ENCODE measurements at places on chromosomes 5 and 9.
A peak's percentile ranks its signal among the peaks of the same experiment; 100 is the strongest.

DNA sequence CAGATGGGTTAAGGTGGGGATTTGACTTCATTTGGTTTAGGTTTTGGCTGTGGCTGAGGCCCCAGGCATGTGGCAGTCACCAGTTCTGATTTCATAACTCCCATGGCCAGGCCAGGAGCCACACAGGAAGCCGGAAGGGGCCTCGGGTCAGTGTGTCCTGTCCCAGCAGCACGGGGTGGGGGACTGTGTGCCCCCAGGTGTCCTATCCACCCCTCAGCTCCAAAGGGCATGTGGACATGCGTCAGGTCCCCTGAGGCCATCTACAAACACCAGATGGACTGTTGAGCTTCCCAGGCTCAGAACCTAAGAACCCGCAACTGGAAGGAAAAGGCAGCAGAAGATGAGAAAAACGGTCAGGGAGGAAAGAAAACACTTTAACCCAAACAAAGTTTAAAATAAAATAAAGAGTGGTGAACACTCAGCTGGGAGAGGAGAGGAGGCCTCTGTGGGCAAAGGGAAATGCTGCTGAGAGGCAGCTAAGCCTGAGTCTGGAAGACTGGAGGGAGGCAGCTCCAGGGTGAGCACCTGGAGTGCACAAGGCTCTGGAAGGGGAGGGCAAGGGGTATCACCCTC lies 260.8 kb downstream of the AUH start:
- peak; percentile 51 for DNase-seq

GRCh38 chr9:99814359-99814758 lies 7.3 kb upstream of the NR4A3 start:
- no peak for DNase-seq

GRCh38 chr9:130663258-130663976 lies 977 bp upstream of the PRDM12 start:
- no peak for DNase-seq

DNA sequence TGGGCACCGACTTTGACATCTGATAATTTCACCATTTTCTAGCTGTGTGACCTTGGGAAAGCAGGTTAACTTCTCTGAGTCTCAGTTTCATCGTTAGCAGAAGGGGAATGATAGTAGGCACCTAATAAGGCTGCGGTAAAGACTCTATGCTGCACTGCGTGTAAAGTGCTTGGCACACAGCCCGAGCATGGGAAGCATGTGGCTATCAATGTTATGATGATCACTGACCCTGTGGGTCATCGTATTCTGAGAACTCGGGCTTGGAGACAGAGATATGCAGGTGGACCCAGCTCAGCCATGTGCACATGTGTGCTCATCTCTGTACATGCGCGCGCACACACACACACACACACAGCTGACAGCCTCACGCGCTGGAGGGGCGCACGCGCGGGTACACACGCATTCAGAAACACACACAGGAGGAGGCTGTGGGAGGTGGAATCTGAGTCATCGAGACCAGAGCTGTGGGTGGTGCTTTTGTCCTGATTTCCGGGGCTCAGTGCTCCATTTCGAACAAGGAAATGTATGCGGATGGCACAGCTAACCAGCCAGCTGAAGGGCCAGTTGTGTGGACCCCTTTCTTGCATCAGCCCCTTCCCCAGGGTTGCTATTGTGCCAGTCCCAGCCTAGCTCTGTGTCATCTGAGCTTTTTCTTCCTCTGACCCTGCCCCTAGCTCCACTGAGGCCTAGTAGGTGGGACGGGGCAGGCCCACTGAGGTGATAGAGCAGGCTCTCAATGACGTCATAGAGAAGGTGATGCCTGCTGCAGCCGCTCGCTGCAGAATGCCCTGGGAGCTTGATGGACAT lies 11.1 kb upstream of the ARAP3 start:
- DNase-seq = no peak

GRCh38 chr9:7967851-7968250 lies 168.3 kb upstream of the DMAC1 start:
- DNase-seq = no peak

DNA sequence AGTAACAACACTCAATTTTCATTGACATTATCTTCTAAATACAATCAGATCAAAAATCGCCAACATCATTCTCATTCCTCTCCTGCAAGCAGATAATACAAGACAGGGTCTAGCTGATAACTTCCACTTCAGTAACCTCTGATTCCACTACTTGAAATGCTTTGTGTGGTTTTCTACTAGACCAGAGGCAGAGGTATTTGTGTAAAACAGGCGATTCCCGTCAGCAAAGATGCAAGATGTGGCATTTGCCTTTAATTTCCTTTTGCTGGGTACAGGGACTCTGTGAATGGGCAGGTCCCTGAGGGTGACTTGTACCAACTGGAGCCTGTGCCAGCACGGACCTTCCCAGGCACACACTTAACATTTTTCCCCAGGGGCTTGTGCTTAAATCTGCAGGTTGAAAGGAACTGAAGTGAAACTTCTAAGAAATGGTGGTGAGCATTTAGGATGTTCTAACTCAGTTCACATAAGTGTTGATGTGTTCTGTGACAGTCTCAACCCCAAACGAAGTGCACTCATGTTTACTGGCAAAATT lies 625.5 kb upstream of the WWC1 start:
- no peak for DNase-seq

DNA sequence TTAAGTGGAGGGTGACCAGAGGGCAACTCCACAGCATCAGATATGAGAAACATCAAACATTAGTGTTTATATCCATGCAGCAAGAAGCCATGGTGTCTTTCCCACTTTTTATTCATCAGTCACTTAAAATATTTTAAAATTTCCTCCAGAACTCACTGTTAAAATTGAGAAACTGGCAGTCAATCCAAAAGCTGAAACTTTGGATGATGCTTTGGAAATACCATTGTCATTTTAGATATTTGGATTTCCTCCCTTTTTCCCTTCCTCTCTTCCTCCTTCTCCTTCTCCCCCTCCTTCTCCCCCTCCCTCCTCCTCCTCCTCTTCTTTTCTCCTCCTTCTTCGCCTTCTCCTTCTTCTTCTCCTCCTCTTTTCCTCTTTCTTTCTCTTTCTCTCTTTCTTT lies 33.1 kb upstream of the NTRK2 start:
- no peak for DNase-seq

DNA sequence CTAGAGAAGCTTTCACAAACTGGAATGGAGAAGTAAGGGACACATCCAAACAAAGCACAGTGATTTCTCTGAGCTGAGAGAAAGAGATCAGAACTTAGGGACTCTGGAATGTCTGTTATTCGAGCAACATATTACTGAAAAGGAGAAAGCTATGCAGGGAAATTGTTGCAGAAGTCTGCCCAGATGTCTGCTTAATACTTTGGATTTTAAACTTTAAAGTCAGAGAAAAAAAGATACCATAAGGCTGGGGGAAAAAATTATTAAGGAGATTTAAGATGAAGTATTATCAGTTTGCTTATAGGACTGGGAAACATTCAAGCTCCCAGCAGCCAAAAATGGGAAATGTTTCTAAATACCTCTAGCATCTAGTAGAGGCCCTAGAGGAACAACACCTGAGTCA lies 803.9 kb downstream of the TAF11L14 start:
- DNase-seq = no peak

GRCh38 chr5:77632526-77633206 lies 5.8 kb downstream of the OTP start:
- no peak for DNase-seq

- DNase-seq = no peak
These were observed 40.2 kb downstream of the PDE6A start for GRCh38 chr5:149904293-149904886.

GRCh38 chr9:33703430-33704102 lies 91.8 kb upstream of the PRSS3 start:
- no peak for DNase-seq

DNA sequence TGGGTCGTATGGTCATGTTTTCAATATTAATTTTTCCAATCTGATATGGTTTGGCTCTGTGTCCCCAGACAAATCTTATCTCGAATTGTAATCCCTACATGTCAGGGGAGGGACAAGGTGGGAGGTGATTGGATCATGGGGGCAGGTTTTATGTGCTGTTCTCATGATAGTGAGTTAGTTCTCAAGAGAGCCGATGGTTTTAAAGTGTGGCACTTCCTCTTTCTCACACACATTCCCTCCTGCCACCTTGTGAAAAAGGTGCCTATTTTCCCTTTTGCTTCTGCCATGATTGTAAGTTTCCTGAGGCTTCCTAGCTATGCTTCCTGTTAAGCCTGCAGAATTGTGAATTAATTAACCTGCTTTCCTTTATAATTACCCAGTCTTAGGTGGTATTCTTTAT lies 309.1 kb upstream of the GRIN3A start:
- DNase-seq = no peak

GRCh38 chr5:5418006-5418405 lies 4.5 kb upstream of the ICE1 start:
- DNase-seq = no peak

GRCh38 chr9:22395687-22396141 lies 50.9 kb upstream of the DMRTA1 start:
- no peak for DNase-seq

DNA sequence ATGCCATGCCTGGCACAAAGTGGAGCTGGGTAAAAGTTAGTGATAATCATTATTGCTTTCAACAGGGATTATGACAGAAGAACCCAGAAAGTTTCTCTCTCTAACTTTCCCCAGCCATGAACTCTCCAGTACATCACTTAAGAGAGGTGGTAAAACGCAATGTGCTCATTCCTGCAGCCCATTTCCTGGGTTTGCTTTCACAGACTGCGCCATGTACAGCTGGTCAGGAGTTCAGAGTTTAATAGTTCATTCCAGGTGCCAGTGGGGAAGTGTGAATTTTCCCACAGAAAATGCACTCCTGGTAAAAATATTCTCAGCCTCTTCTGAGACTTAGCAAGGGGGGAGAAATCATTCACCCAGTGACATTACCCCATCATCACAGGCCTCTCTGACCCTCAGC lies 35.5 kb downstream of the ADAM19 start:
- DNase-seq = no peak

DNA sequence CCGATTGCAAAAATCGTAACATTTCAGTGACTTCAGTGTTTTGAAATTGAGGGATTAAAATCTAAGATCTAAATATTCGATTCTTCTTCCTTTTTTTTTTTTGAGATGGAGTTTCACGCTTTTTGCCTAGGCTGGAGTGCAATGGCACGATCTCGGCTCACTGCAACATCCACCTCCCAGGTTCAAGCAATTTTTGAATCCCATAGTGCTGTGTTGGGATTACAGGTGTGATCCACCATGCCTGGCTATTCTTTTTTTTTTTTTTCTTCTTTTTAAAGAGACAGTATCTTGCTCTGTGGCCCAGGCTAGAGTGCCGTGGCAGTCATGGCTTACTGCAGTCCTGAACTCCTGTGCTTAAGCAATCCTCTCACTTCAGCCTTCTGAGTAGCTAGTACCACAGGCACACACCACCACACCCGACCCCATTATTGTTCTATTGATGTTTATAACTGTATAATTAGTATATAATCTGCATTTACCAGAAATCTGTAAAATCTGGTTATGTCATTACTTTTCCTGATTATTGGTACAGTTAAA lies 42.7 kb downstream of the NSD1 start:
- no peak for DNase-seq

GRCh38 chr5:160155017-160155750 lies 35.9 kb upstream of the PWWP2A start:
- no peak for DNase-seq

DNA sequence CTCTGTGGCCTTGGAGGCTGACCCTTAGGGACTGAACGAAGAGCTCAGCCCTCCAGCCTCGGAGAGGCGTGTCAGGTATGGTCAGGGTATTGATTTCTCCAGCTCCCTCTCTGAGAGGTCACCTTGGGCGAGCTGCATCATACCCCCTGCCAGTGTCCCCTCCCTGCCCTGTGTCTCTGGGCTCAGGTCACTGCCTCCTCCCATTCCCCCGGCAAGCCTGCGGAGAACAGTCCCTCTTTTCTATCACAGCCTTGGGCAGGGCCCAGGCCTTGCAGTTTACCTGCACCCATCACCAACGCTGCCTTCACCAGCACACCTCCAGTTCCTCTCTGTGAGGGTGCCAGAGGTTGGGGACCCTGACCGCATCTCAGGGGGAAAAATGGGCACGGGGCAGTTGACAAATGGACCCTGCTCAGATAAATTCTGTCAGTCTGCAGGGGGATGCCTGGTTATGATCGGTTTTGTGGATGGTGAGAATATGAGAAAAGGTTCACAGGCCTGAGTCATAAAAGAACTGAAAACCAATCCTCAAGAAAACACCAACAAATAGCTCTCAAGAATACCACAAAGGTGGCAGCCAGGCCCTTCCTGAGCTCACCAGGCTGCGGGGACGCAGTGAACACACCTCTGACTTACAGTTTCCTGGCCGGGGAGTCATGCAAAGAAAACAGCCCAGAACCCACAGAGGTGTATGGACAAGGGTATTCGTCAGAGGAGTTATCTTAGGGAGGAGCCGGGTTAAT lies 24.7 kb upstream of the RXRA start:
- DNase-seq = no peak

- no peak for DNase-seq
These were observed 482.3 kb downstream of the SPOCK1 start for GRCh38 chr5:137016783-137017324.

DNA sequence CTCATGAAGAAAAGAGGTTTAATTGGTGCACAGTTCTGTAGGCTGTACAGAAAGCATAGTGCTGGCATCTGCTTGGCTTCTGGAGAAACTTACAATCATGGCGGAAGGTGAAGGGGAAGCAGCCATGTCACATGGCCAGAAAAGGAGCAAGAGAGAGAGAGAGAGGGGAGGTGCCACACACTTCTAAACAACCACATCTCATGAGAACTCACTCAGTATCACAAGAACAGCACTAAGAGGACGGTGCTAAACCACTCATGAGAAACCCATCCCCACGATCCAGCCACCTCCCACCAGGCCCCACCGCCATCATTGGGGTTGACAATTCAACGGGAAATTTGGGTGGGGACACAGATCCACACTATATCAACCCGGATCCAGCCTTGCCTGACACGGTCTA lies 28.8 kb upstream of the IER5L start:
- DNase-seq = no peak

GRCh38 chr5:159518371-159518770 lies 188.1 kb upstream of the IL12B start:
- DNase-seq = no peak

GRCh38 chr9:15576350-15577050 lies 23.7 kb downstream of the CCDC171 start:
- no peak for DNase-seq

DNA sequence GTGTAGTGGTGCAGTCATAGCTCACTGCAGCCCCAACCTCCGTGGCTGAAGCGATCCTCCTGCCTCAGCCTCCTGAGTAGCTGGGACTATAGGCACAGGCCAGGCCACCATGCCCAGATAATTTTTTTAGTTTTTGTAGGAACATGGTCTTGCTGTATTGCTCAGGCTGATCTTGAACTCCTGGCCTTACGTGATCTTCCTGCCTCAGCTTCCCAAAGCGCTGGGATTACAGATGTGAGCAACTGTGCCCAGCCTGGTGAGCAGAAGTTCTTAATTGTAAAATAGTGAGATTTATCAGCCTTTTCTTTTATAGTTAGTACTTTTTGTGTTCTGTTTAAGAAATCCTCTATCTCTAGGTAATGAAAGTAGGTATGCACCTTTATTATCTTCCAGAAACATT lies 42.5 kb downstream of the NUP214 start:
- DNase-seq = no peak

DNA sequence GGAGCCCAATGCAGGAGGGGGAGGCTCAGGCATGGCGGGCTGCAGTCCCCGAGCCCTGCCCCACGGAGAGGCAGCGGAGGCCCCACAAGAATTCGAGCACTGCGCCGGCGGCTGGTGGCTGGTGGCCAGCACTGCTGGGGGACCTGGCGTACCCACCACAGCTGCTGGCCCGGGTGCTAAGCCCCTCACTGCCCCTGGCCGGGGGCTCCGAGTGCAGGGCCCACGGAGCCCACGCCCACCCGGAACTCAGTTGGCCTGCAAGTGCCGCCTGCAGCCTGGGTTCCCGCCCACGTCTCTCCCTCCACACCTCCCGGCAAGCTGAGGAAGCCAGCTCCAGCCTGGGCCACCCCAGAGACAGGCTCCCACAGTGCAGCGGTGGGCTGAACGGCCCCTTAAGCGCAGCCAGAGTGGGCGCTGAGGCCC lies 780.3 kb downstream of the DTWD2 start:
- no peak for DNase-seq
